Peyer's patch (tissue), 4 donors: ENCODE measurements at places on chromosomes 12 and 14. TPM values are rescaled to one million over a fixed set of nuclear protein-coding genes. Genes with fewer than 3 reads are reported as not detected.
A peak's percentile ranks its signal among the peaks of the same experiment; 100 is the strongest.

DNA sequence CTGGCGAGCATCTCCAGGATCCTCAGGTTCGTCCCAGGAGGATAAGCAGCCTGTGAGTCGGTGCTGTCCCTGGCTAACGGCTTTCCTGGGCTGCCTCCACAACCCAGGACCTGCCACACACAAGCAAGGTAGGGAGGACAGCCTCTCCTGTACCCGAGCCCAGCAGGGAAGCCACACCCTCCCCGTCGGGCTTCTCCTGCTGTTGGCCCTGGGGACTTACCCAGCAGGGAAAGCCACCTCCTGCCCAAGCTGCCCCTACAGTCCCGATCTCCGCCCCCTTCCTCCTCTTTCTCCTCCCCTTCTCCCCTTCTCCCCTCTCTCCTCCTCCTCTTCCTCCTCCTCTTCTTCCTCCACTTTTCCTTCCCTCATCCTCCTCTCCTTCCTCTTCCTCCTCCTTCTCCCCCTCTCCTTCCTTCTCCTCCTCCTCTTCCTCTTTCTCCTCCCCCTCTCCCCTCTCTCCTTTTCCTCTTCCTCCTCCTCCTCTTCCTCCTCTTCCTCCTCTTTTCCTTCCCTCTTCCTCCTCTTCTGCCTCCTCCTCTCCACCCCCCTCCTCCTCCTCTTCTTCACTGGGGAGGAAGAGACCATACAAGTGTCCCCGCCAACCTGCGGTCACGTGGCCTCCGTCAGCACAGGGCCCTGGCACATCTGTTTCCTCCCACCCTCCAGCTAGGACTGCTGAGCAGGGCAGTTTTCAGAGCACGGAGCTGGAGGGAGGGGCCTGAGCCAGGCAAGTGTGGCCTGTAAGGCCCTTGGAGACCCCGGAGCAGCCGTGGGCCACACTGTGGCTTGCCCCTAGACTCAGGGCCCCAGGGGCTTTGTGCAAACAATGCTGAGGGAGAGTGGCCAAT, 17.3 kb upstream of the RFLNA start:
- H3K27me3 ChIP-seq = no peaks in the 10 kb centered on the region
- no peaks in the 10 kb centered on the region for H3K36me3 ChIP-seq
- no peak overlapping the region for H3K27ac ChIP-seq
- DNase-seq = no peak
- H3K4me1 ChIP-seq = no peaks in the 10 kb centered on the region

The FLRT2 gene
- total RNA-seq = 2.5 TPM

- no peaks in the 10 kb centered on the region for H3K27me3 ChIP-seq
- no peaks in the 10 kb centered on the region for H3K4me1 ChIP-seq
- no peak for DNase-seq
These were observed 35.7 kb upstream of the GTF2A1 start for GRCh38 chr14:81256289-81256960.

DNA sequence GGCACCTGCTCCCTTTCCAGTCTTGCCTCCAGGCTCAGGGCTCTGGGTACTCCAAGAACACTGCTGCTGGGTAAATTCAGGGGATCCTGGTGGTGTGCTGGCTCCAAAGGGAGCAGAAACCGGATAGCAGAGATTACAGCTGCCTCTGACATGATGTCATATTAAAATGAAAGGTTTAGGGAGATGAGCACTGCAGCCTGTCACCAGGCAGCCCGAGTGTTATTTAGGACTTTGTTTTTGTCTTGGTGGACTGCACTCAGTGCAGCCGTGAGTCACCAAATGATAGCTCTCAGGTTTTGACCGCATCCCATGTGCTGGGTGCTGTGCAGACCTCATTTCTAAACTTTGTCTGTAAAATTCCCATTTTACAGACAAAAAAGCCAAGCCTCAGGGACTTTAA, 266.0 kb upstream of the CRY1 start:
- no peak overlapping the region for H3K4me3 ChIP-seq
- H3K27me3 ChIP-seq = no peaks in the 10 kb centered on the region
- no peak overlapping the region for H3K27ac ChIP-seq
- no peak for DNase-seq

- H3K4me3 ChIP-seq = no peak overlapping the region
- H3K36me3 ChIP-seq = no peaks in the 10 kb centered on the region
- no peaks in the 10 kb centered on the region for H3K27me3 ChIP-seq
- no peak overlapping the region for H3K27ac ChIP-seq
- peak; percentile 43 for DNase-seq
These were observed 218.8 kb upstream of the BMP4 start for GRCh38 chr14:54175298-54175942.

- no peaks in the 10 kb centered on the region for H3K4me1 ChIP-seq
- H3K4me3 ChIP-seq = no peak overlapping the region
- H3K27ac ChIP-seq = no peak overlapping the region
These were observed 42.0 kb downstream of the GUCY2C start for GRCh38 chr12:14654416-14654815.

DNA sequence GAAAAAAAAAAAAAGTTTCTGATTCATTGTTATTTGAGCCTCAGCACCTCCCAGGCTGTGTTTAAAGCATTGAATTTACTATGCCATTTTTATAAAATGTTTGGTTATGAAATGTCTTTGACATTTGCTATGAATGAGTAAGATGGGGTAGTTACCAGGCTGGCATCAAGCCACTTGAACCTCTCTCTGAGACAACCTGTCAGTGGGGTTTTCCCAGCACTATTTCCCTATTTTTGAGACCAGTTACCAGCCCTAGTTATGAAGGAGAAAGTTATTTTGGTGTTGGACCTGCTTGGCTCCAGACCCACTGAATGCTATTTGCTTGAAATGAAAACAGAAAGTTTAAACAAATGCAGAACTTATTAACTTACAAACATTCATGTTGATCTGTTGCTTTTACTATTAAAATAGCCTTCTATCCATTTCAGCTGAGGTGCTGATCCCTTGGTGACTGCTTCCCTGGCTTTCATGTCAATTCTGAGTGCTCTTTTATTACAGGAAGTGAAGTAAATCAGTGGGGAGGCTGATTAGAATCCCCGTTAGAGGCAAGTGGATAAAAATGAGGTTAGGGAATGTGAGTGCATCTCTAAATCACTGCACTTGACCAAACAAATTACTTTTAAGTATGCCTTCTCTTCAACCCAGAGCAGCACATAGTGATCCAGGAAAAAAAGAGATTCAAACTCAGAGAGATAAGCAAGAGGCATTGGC, 37.8 kb downstream of the LLPH start:
- H3K36me3 ChIP-seq = no peaks in the 10 kb centered on the region
- no peaks in the 10 kb centered on the region for H3K27me3 ChIP-seq
- no peak overlapping the region for H3K4me3 ChIP-seq
- H3K27ac ChIP-seq = no peak overlapping the region
- H3K4me1 ChIP-seq = no peaks in the 10 kb centered on the region

The ETFBKMT gene
- total RNA-seq = 4.1 TPM

The TDG gene
- 37.0 TPM for total RNA-seq

The EEF1AKMT3 gene
- 7.4 TPM for total RNA-seq

The CEP170B gene
- total RNA-seq = 42.1 TPM

The SLC10A1 gene
- total RNA-seq = not detected

- peaks cover 53% of the 10 kb centered on the region for H3K27me3 ChIP-seq
- no peak overlapping the region for H3K27ac ChIP-seq
- DNase-seq = no peak
- no peaks in the 10 kb centered on the region for H3K36me3 ChIP-seq
- H3K4me3 ChIP-seq = no peak overlapping the region
These were observed 15.3 kb downstream of the NKX2-1 start for GRCh38 chr14:36504771-36505175.

- H3K27ac ChIP-seq = no peak overlapping the region
- no peaks in the 10 kb centered on the region for H3K27me3 ChIP-seq
- H3K4me3 ChIP-seq = no peak overlapping the region
- no peaks in the 10 kb centered on the region for H3K4me1 ChIP-seq
- no peak for DNase-seq
- H3K36me3 ChIP-seq = no peaks in the 10 kb centered on the region
These were observed 5.3 kb downstream of the GRIN2B start for GRCh38 chr12:13976028-13976584.

DNA sequence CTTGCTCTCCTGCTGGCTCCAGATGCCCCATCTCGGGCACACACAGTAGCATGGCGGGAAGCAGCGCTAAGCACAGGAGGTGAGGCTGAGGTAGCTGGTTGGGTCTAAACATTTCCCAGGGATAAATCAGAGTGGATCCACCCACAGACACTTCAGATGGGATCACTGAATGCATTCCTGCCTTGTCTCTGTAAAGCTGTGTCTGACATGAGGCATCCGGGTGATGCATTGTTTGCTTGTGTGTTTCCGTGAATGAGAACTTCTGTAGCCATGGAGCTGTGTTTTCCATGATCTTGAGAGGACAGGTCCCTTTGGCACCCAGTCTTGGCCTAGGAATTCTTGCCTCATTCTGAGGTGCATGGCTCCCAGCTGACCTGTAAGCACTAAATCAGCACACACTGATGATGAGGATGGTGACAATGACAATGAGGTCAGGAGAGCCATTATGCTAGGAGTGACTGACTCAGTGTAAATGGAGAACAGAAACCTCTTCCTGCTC, 6.7 kb upstream of the KRT75 start:
- H3K4me3 ChIP-seq = no peak overlapping the region
- H3K36me3 ChIP-seq = no peaks in the 10 kb centered on the region
- no peaks in the 10 kb centered on the region for H3K27me3 ChIP-seq
- no peak overlapping the region for H3K27ac ChIP-seq
- H3K4me1 ChIP-seq = peaks cover 14% of the 10 kb centered on the region

DNA sequence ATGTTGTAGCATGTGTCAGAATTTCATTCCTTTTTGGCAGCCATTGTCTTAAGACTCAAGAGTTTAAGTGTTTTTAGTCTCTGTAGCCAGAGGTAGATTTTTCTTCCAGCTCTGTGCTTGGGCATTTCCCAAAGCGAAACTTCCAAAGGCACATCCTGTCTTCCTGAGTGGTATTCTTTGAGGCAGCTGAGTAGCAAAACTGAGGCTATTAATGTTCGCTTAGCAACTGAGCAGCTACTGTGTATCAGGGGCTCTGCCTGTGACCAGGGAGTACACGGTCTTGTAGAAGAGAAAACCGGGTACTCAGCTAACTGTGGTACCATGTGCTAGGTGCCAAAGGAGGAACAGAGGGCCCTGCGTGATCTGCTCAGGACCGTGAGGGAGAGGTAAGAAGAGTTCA, 52.0 kb downstream of the ETV6 start:
- H3K27ac ChIP-seq = peak overlapping the region; percentile 44
- H3K4me3 ChIP-seq = no peak overlapping the region
- no peaks in the 10 kb centered on the region for H3K27me3 ChIP-seq
- H3K4me1 ChIP-seq = peaks cover 11% of the 10 kb centered on the region
- no peaks in the 10 kb centered on the region for H3K36me3 ChIP-seq
